ENCODE measurements at places on chromosomes 2 and 18.

- DNase-seq, result no peak
Observed at GRCh38 chr2:36477746-36478145, 120.2 kb downstream of the FEZ2 start.

- DNase-seq, result no peak
Observed at GRCh38 chr18:58657081-58657480, 14.2 kb upstream of the MALT1 start.

DNA sequence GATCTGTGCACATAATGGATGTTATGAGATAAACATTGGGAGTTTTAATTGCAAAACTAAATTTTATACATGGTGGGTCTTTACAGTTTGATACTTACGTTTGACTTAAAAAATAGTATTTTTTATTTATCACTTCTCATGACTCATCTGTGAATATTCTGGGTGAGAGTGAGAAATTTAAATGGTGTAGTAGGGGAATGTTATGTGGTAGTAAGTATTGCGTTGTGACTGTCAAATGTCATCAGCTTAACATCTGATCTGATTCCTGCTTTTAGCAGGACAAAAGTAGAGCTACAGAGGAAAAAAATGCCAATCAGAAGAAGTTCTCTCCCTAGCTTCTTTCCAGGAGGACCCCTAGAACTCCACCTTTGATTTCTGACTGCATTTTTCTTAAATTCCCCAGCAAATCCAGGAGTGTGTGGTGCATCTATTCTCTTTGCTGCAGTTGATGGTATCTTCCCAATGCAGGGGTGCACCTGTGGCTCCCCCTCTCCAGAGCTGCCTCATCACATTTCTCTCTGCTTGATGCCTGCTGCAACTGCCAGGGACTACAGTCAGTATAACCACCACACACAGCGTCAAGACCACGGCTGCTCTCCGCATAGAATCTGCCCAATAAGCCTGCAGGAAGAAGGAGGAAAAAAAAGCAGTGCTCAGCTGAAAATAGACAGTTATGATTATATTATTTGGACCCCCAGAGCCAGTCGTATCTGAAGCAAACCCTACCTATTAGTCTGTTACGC is 151.3 kb upstream of the THUMPD2 start:
- DNase-seq, result no peak

DNA sequence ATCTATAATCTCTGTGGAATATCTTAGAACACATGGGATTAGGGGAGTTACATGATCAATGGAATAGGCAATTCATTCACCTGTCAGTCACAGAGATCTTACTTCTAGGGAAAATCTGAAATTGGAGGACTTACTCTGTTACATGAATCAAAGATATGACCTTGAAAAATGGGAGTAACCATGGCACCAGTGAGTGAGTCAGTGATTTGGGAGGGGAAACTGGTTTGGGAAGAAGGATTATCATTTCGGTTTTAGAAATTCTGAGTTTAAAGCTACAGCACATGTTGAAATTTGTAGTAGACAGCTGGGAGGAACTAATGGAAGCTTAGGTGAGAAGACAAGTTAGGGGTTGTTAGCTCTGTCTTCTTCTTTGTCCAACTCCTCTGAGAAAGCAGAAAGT is 153.7 kb downstream of the CAMKMT start:
- no peak for DNase-seq

GRCh38 chr18:78939105-78939504 is 40.5 kb upstream of the SALL3 start:
- DNase-seq, result no peak

DNA sequence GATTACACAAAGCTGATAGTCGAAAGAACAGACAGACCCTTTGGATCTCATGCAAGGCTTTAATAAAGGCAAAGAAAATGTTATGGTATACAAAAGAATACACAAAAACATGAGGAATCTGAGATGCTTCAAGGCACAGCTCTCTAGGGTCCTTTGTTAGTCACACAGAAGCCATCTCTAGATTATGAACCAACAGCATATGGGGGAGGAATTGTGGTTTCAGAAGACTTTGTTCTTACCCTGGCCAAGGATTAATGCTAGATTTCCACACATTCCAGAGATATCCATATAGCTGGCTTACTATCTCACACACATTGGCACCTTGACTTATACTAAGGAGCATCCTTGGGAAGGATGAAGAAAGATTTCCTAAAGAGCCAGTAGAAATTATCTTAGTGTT is 206.1 kb downstream of the GULP1 start:
- DNase-seq, result no peak

- no peak for DNase-seq
Observed at GRCh38 chr2:129806990-129807389, 172.5 kb upstream of the RAB6C start.

DNA sequence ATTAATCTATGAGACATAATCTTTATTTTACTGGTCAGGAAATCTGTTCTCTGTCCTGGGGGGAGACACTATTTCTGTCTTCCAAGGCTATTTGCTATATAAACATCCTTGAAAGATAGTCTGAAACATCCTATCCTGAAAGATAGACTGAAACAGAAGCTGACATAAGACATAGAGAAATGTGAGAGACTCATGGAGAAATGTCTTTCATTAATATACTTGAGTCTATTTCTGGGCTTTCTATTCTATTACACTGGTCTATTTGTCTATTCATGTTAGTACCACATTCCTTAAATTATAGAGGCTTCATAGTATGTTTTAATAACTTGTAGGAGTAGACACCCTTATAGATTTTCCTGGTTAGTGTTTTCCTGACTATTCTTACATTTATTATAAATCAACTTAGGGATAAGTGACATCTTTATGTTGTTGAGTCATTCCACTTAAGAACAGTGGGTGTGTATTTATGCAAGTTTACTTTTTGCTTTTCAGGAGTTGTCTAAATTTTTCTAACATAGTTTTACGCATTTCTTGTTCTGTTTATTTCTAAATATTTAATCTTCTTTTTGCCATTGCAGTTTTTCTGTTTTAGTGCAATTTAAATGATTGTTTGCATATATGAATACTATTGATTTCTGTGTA is 244.9 kb upstream of the ZSWIM2 start:
- DNase-seq, result no peak

- DNase-seq, result no peak
Observed at GRCh38 chr2:172065111-172065510, 20.2 kb upstream of the DLX1 start.

- no peak for DNase-seq
Observed at GRCh38 chr2:58182527-58182926, 58.6 kb downstream of the FANCL start.

DNA sequence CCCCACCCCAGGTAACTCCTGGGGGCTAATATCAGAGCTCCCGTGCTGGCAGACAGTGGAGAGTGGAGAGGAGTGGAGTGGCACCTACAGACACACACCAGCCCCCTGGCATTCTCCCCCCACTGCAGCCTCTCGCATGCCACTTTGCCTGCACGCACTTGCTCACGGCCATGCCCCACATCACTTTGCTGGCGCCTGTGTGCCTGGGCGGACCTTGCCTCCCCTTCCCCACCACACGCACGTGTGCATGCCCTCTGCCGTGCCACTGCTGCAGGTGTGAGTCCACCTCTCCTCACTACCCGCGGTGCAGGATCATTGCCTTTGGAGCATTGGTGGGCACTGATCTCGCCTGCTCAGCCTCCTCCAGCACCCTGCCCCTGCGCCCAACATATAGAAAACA is 72.6 kb upstream of the DOK6 start:
- no peak for DNase-seq

DNA sequence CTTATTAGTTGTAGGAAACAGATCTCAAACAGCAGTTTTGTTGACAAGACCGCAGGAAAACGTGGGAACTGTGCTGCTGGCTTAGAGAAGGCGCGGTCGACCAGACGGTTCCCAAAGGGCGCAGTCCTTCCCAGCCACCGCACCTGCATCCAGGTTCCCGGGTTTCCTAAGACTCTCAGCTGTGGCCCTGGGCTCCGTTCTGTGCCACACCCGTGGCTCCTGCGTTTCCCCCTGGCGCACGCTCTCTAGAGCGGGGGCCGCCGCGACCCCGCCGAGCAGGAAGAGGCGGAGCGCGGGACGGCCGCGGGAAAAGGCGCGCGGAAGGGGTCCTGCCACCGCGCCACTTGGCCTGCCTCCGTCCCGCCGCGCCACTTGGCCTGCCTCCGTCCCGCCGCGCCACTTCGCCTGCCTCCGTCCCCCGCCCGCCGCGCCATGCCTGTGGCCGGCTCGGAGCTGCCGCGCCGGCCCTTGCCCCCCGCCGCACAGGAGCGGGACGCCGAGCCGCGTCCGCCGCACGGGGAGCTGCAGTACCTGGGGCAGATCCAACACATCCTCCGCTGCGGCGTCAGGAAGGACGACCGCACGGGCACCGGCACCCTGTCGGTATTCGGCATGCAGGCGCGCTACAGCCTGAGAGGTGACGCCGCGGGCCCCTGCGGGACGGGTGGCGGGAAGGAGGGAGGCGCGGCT is at the start of gene TYMS:
Gene TYMS, plus strand, starts transcription at position 343 of the 690 bp plus-strand sequence. Its CDS starts 90 bp downstream, at position 433.
- DNase-seq, result peak; percentile 28

- no peak for DNase-seq
Observed at GRCh38 chr2:100197631-100198153, 55.3 kb upstream of the AFF3 start.
